Stimulated activated naive CD4-positive, alpha-beta T cell (primary cell): ENCODE measurements at places on chromosomes 12 and 14.

- no peak for DNase-seq
These were observed 4.4 kb downstream of the AMHR2 start for GRCh38 chr12:53427905-53428594.

DNA sequence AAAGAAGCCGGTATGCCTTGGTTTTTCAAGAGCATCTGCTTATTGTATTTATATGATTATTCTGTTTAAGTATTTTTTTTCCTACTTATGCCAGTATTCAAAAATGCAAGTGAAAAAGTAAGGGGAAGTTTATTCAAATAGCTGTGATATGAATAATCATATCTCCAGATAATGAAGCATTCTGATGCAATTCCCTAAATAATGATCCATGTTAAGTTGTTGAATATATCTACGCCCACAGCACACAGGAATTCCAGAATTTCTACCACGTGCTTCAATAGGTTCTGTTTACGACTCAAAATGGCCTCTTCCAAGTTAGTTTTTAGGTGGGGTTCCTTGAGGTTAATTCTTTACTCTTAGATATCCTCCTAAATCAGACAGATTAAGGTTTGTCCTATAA lies 208.3 kb downstream of the NAV3 start:
- no peak for DNase-seq

DNA sequence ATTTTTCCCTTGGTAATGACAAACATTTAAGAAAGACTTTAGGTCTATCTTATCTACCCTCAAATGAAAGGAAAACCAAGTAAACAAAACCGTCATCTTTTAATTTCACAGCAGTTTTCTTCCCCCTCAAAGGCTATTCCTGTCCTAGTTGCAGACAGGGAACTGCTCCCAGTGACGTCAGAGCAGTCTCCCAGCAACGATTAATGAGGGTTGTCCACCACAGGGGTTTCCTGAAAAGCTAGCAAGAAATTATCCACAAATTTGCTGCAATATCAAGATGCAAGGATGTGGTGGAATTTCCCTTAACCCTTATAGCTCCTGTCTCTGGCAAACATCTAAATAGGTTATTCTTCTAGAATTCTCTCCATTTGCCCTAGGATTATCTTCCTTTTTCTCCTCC lies 89.1 kb upstream of the STAC3 start:
- DNase-seq = no peak

DNA sequence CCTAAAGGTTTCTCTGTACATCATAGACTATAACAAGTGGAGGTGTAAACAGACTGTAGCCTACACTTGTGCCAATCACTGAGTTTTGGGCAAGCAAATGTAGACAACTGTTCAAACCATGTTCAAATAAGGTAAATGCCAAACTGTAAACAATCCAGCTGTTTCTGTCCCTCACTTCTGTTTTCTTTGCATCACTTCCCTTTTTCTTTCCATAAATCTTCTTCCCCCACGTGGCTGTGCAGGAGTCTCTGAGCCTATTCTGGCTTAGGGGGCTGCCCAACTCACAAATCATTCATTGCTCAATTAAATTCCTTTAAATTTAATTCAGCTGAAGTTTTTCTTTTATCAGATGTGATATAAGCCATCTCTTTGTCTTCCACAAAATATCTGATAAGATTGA lies 65.1 kb upstream of the CPM start:
- DNase-seq = no peak

DNA sequence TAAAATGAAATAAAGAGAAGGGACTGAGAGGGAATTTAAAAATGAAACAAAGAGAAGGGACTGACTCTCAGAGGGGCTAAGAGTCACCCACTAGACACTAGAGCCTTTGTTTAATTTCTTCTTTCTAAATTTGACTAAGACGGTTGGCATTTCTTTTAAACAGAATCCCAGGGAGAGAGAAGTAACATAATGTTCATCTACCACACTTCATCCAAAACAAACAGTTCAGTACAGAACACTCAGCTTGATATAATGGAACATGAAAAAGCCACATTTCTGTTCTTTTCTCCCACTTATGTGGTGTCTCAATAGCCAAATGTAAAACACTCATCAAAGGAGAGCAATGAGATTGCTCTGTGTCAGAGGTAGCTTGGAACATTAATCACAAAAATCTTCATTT lies 10.1 kb upstream of the NT5DC3 start:
- no peak for DNase-seq

DNA sequence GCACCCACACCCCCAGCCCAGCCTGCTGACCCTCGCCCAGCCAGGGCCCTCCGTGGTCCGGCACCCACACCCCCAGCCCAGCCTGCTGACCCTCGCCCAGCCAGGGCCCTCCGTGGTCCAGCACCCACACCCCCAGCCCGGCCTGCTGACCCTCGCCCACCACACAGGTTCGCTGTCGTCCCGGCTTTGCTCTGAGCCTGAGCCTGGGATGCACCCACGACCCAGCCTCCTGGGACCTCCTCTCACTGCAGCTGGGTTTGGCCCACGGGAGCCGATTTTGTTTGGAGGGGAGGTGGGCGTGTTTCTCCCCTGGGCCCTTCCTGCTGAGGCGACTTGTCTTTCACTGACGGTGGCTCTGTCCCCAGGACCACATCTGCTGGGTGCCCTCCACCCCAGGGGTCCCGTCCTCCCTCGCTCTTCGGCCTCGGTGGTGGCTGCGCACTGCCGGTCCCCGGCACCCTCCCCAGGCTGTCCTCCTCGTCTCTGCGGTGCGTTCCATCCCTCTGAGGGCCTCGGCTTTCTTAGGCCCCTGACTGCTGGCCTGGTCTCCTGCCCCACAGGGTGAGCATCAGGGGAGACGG lies 83.8 kb downstream of the GALNT9 start:
- DNase-seq = no peak

- no peak for DNase-seq
These were observed 76.1 kb downstream of the ALG10B start for GRCh38 chr12:38392554-38393144.

DNA sequence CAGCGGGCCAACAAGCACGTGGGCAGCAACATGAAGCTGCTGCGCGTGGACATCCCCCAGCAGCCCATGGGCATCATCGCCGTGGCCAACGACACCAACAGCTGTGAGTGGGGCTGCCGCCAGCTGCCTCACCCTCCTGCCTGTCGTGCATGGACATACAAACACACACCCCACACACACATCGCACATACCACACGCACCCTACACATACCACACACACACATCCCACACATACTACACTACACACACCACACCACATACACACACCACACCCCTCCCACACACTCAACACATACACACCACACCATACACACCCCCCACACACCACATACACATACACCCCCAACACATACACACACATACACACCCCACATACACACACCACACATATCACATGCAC lies 25.2 kb upstream of the NXPH4 start:
- DNase-seq = no peak

DNA sequence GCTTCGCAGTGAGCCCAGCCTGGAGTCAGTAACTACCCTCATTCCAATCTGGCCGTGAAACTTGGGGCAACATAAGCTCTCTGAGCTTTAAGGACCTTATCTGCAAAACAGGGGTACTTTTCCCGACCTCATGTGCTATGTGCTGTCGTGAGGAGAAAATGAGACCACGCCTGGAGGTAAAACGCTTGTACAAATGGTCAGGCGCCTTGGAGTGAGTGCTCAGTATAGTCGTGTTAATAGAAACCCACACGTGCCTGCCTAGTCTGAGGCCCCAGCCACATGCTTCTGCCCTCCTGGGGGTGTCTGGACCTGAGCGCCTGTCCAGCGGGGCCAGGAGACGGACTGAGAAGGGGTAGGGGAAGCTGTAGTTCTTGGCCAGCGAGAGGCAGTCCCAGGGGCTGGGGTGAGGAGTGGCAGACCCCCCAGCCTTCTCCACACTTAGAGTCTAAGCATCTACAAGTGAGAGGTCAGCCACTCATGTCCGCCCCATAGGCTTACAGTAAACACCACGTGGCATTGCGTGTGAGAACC lies 4.9 kb downstream of the AQP5 start:
- no peak for DNase-seq

DNA sequence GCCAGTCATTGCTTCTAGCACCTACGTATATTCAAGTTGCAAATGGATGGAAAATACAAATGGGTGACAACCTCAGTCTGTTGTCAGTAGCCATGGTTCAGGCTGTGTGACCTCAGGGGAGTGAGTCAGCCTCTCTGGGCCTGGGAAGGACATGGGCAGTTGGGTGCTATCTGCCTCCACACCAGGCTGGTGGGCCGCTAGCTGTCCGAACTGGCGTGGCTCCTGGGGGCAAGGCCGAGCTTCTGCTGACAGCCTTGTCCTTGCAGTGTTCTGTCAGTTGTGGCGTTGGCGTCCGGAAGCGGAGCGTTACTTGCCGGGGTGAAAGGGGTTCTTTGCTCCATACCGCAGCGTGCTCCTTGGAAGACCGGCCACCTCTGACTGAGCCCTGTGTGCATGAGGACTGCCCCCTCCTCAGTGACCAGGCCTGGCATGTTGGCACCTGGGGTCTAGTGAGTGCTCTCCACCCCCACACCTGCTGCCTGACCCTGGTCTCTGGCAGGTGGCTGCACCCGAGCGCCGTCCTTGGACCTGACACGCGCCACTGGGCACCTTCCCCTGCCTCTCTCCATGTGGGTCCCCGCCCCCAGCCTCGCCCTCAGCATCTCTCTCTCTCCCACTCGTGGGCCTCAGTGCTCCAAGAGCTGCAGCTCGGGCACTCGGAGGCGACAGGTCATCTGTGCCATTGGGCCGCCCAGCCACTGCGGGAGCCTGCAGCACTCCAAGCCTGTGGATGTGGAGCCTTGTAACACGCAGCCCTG lies 17.1 kb downstream of the PAPLN start:
- no peak for DNase-seq

GRCh38 chr12:12350868-12351463 lies 924 bp upstream of the MANSC1 start:
- no peak for DNase-seq

GRCh38 chr12:25813843-25814242 lies 144.6 kb upstream of the RASSF8 start:
- no peak for DNase-seq
